Stimulated activated naive CD8-positive, alpha-beta T cell treated with anti-CD3 and anti-CD28 coated beads, Interleukin-15, Interleukin-2, amounts not matched to agents 100 U/mL and 50 U/mL, for 24 hours (primary cell): ENCODE measurements at places on chromosomes 5 and 9.

GRCh38 chr9:9750719-9751118 is 862.1 kb downstream of the PTPRD start:
- no peak for DNase-seq

DNA sequence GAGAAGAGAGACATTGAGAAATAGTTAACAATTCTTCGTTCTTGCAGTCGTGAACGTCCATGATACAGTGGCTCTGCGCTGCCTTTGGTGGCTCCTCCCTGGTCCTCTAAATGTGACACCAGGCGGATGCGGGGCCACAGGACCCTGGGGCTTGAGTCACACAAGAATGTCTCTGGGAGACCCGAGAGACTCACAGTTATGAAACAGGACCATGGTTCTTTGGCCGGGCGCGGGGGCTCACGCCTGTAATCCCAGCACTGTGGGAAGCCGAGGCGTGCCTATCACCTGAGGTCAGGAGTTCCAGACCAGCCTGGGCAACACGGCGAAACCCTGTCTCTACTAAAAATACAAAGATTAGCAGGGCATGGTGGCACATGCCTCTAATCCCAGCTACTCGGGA is 767 bp upstream of the ZDHHC11 start:
- DNase-seq: no peak

GRCh38 chr5:120942596-120943350 is 478.7 kb downstream of the PRR16 start:
- no peak for DNase-seq

DNA sequence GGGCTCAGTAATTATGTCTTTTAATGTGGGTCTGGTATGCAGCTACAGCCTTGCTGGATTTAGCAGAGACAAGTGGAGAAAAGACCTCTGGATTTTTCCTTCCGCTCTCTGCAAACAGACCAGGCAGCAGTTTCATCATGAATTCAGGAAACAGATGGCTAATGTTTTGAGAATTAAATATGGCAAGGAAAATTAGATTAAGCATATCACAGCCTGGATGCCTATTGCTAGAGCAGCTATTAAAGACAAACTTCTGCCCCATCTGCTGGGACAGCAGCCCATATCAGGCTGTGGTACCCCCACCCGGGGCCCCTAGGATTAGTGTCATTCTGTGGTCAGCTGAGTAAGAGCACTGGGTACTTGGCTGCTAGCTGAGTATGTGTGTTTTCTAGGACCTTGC is 6.2 kb downstream of the SKP2 start:
- DNase-seq: no peak

- no peak for DNase-seq
These were observed 28.0 kb upstream of the ENHO start for GRCh38 chr9:34550681-34551270.

GRCh38 chr5:43637416-43637815 is 34.4 kb downstream of the NNT start:
- DNase-seq: no peak

DNA sequence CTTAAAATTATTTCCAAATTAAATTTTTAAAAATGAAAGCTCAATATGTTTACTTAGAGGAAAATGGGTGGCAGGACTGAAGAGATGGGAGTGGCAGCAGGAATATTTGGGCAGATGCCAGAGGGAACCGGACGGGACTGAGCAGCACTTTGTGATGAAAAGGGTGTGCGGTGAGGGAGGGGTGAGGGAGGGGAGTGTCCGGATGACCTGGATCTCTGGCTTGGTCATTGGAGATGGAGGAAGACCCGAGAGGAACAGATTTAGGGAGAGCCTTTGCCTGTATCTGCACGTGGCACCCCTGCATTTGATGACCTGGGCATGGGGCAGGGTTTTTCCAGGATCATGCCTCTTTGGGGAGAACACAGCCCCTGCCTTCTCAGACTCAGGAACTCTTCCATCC is 201.1 kb upstream of the MVB12B start:
- no peak for DNase-seq

GRCh38 chr5:19608444-19609002 is 379.5 kb downstream of the CDH18 start:
- no peak for DNase-seq

GRCh38 chr5:96649681-96650540 is 12.3 kb upstream of the CAST start:
- no peak for DNase-seq

DNA sequence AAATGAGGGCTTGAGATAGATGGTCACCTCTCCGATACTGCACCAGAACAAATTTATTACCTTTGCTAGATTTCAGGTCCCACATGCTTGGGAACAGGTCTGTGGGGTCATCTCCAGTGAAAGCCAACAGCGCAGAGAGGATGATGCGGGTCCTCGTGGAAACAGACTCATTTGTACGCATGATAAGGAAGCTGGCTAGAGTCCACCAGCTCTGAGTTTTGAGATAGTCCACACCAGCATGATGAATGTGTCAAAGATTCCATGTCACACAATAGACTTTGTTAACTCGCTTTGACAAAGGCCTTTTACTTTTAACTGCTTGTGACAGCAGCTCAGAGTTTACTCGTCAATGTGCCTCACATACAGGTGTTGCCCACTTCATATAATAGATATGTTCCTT is 105.4 kb upstream of the TBCA start:
- DNase-seq: no peak

DNA sequence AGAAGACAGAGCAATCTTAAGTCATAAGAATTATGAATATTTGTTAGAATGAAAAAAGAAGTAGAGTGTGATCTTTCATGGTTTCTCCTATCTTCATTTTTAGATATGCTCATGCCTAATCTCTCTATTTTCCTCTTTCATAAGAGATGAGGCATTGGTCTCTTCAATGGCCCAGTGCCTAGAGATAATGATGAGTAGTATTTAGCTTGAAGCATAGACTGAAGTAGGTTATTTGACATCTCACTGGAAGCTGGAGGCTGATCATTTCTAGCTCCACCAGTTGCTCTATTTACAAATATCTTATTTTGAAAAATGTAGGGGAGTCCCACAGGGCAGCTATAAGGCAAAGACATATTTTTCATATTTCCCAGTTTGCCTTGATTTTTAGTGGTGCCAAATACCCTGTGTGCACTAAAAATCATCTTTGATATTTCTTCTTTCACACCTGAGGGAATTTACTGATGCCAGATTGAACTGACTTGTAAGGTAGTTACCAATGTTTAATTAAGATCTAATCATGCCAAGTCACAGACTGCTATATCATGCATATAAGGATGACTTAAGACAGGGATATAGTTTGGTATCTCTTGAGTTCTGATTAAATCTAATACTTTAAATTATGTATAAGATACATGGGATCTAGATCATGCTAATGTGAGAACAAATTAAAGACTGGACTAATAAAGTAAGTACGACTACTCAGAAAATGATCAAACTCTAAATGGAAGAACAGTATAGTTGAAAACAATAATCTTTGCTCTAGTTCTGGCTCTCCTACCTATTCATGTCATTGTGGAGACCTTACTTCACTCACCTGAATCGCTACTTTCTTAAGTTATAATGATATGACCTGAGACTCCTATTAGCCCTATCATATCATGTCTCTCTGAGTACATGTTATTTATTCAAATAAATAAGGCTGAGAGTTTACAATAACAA is 108.2 kb upstream of the IFNE start:
- no peak for DNase-seq
